ENCODE measurements at places on chromosomes 2 and 18.

DNA sequence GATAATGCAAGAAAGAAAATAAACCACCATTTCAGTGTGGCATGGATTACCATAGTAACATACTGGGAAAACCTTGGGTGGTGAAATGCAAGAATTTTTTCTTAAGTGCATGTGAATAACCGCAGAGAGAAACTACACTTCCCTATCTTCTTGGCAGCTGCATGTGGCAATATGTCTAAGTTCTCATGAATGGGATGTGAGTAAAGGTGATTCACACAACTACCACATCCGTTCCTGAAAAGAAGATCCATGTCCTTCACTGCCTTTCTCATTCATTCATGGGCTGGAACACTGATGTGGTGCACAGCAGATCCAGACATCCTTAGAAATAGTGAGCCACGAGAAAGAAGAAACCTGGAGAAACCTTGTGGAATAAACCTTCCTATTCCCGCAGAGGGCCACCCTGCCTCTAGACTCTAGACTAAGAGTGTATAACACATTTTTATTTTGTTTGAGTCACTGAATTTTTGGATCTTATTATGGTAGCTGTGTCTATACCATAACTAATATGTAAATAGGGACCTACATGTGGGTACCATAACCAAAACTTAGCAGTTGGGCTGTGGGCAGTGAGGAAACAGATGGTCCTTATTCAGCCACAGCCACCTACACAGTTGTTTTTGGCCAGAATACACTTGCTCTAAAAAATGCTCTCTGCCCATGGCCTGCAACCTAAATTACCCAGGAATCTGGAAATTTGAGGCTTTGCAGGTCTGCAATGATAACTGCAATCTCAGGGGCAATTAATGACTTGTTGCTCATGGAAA is 573.3 kb downstream of the LRP1B start:
- no peak for DNase-seq

DNA sequence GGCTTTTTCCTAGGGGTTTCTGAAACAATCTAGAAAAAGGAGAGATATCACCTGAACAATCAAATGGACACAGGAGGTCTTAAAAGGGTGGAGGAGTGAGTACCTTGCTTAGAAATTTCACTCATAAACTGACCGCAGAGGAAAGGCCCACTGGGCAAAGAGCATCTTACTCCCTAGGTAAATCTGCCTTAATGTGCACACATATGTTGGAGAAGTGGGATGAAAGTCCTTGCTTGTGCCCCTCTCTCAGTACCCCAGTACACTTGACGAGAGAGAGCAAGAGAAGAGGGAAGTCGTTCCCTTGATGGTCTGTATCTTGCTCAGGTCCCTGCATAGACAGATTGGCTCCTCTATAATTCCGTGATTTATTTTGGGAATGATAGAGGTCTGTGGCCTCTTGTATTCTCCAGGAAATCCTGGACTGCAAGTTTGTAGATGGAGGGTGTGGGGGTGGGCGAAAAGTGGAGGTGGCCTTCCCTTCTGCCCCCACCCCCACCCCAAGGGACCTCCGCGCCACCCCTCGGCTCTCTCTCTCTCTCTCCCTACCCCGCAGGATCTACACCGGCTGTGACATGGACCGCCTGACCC is 6.8 kb downstream of the TBR1 start:
- DNase-seq = no peak

- no peak for DNase-seq
Measured at GRCh38 chr18:47323158-47323557, 71.7 kb upstream of the SKOR2 start.

DNA sequence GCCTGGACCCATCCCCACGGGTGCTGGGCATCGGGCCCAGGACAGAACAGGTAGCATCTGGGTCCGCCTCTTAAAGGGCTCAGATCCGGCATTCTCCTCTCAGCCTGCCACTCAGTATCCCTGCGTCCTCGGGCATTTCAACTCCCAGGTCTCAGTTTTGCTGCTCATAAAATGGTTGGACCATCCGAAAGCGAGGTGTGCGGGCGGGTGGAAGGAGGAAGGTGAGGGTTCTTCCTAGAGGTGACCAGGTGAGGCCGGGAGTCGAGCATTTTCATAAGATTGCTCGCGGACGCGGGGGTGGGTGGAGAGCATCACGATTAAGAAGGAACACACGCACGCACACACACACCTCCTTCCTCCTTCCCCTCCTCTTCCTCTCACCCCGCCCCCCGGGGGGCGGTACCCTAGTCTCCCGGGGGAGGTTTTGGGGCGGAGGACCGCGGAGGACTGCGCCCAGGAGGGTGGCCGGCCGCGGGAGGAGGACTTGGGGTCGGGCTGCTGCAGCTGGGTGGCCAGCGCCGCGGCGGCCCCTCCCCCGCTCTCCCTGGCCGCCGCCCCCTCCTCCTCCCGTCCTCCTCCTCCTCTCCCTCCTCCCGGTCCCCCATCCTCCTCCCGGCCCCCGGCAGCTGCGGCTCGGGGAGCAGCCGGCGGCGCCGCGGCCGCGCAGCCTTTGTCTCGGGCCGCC is 97.9 kb upstream of the GPR45 start:
- no peak for DNase-seq

DNA sequence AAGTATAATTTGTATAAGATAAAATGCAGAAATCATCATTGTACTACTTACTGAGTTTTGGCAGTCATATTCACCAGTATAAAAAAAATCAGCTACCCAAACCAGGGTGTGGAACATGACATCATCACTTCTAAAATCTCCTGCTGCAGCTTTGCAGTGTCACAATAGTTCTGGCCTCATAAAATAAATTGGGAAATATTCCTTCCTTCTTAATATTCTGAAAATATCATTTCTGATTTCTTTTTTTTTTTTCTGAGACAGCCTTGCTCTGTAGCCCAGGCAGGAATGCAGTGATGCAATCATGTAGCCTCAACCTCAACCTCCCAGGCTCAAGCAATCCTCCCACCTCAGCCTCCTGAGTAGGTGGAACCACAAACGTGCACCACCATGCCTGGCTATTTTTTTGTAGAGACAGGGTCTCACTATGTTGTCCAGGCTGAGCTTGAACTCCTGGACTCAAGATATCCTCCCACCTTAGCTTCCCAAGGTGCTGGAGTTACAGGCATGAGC is 101.4 kb downstream of the TMEM18 start:
- DNase-seq = no peak

GRCh38 chr2:62340994-62341484 is 145.1 kb downstream of the B3GNT2 start:
- no peak for DNase-seq

GRCh38 chr2:21067859-21068537 is 24.1 kb upstream of the APOB start:
- DNase-seq = no peak

DNA sequence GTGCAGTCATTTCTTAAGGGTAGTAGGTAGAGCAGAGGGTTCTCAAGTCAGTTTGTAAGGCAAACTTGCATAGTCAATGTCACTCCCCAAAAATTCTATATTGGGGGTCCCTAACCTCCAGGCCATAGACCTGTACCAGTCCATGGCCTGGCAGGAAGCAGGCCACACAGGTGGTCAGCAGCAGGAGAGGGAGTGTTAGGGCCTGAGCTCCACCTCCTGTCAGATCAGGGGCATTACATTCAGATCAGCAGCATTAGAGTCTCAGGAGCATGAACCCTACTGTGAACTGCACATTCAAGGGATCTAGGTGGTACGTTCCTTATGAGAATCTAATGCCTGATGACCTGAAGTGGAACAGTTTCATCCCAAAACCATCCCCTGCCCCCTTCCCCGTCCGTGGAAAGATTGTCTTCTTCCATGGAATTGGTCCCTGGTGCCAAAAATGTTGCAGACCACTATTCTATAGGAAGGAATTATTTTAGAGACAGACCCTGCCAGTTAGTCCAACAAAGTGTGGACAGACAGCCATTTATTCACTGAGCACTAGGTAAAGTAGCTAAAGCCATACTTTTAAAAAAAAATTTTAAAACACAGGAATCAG is 6.7 kb downstream of the COA5 start:
- DNase-seq = no peak

DNA sequence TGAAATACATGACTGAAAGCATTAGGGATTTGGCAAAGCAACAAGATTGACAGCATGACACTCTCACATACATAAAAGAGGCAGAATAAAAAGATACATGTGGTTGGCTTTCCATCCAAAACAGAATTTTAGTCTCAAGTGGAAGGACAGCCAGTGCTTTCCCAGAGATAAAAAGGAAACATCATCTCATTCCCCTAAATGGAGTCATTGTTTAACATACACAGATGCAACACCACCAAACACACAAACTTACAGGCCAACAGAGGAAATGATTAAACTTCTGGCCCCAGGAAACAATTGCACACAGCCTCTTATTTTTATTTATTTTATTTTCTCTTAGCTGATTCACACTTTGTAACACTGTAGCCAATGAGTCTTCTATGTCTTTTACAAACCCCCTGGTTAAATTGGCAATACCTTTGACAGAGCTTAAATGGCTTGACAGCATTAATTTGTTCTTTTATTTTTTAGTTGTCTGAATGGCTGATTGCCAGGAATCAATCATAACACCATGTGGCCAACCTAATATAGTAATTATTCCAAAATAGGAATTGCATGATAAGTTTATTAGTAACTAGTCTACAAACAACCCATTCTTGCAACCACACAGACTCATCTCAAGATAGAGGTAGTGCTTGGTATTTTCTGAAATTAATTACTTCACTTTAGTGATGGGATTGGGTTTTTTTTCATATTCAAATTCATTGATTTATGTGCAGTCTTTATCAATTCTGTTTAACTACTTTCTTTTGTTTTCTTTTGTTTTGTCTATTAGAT is 190.5 kb downstream of the RND3 start:
- no peak for DNase-seq

DNA sequence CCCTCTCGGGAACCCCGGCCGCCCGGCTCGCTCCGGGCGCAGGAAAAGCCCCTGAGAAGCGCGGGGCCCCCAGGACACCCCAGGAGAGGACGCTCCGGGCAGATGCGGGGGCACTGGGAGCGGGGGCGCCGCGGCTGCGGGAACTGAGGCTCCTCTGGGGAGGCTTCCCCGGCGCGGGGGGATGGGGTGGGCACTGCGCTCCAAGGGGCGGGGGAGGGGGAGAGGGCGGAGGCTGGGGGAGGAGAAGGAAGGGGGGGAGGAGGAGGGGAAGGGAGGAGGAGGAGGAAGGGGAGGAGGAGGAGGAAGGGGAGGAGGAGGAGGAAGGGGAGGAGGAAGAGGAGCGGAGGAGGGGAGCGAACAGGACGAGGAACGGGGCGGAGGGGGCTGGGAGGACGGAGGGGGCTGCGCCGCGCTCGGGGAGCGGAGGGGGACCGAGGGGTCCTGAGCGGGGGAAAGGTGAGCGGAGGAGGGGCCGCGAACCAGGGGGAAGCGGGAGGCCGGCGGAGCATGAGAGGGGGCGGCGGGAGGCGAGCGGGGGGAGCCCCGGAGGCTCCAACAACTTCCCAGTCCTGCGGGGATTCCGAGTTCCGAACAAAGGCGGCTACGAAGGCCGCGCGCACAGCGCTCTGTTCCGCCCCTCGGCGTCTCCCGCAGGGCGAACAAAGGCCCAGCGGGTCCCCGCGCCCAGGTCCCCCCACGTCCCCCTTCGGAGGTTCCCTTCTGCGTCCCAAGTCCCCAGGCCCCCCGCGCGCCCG is 742 bp downstream of the PXDN start:
- DNase-seq = no peak

DNA sequence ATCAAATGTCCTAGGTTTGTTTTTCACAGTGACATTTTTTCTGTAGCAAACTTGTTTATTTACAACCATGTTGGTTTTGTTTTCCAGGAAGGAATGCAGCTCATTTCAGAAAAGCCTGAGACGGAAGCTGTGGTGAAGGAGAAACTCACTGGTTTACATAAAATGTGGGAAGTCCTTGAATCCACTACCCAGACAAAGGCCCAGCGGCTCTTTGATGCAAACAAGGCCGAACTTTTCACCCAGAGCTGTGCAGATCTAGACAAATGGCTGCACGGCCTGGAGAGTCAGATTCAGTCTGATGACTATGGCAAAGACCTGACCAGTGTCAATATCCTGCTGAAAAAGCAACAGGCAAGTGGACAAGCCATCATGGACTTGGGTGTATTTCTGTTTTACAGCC is 79.2 kb upstream of the EML6 start:
- no peak for DNase-seq

GRCh38 chr2:183219888-183220287 is 95.6 kb downstream of the NUP35 start:
- DNase-seq = no peak

- DNase-seq = no peak
Measured at GRCh38 chr2:201465524-201465971, 14.0 kb downstream of the STRADB start.

- no peak for DNase-seq
Measured at GRCh38 chr2:218839430-218839829, 7.8 kb upstream of the PRKAG3 start.

DNA sequence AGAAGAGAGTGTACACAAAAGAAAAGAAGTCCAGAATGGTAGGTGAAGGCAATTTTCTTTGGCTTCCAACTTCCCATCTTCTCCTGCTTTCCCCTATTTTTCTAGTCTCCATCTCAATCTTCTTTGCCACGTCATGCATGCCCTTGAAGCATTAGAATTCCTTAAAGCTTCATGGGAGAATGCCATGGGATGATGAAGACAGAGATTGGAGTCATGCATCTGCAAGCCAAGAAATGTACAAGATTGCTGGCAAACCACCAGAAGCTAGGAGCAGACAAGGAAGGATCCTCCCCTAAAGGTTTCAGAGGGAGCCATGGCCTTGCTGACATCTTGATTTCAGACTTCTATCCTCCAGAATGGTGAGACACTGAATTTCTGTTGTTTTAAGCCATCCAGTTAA is 305.9 kb downstream of the HRH4 start:
- DNase-seq = no peak

GRCh38 chr2:56465491-56465890 is 281.7 kb downstream of the CCDC85A start:
- DNase-seq = no peak

DNA sequence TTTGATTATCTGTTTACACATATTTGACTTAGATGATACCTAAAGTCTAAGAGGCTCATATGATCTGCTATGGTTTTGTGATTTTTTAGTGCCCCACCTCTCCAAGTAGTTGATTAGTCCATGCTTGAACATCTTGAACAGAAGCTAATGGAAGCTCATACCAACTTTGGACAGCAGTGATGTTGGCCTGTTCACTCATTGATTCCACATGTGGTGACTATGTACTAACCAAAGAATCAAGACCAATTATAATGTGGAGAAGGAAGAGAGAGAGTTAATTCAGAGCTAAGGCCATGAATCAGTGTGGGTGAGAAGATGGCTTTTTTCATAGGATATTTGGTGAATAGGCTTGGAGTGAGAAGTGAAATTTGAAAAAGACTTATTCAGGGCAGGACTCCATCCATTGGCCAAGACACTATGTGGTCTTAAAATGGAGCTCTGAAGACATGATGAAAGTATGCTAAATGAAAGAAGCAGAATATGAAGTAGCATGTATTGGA is 178.3 kb upstream of the TWIST2 start:
- DNase-seq = no peak

GRCh38 chr18:59957957-59958356 is 58.2 kb downstream of the PMAIP1 start:
- no peak for DNase-seq

DNA sequence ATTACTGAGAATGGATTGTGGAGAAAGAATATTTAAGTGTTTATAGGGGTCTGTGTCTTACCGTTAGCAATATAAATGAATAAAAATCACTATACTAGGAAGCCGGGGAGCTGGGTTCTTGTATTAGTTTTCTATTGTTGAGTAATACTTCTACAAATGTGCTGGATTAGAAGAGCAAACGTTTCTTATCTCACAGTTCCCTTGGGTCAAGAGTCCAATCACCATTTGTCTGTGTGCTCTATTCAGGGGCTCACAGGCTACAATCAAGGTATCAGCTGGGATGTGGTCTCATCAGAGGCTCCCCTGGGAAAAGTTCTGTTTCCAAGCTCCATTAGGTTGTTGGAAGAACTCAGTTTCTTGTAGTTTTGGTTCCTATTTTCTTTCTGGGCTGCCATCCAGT is 790.9 kb downstream of the CNTNAP5 start:
- no peak for DNase-seq
